HT1080 (cell line): ENCODE measurements at places on chromosomes 2 and 18. TPM values are rescaled to one million over a fixed set of nuclear protein-coding genes. Genes with fewer than 3 reads are reported as not detected.

The ZBTB7C gene
- total RNA-seq: 0.05 TPM in 1 of 2 replicates, not detected in the other

The RGPD4 gene
- not detected in 2 replicates for total RNA-seq

The UGT1A5 gene
- total RNA-seq: not detected in 2 replicates

- DNase-seq: no peak
These were observed 40.1 kb downstream of the NRP2 start for GRCh38 chr2:205722283-205722918.

GRCh38 chr18:26406854-26407517 is 141.4 kb downstream of the KCTD1 start:
- no peak for DNase-seq

- DNase-seq: no peak
These were observed 44.5 kb downstream of the PSMD14 start for GRCh38 chr2:161352719-161353118.

- DNase-seq: no peak
These were observed 40.3 kb downstream of the EML6 start for GRCh38 chr2:54763636-54764291.
